ENCODE measurements at places on chromosomes 1 and 21.
A peak's percentile ranks its signal among the peaks of the same experiment; 100 is the strongest.

DNA sequence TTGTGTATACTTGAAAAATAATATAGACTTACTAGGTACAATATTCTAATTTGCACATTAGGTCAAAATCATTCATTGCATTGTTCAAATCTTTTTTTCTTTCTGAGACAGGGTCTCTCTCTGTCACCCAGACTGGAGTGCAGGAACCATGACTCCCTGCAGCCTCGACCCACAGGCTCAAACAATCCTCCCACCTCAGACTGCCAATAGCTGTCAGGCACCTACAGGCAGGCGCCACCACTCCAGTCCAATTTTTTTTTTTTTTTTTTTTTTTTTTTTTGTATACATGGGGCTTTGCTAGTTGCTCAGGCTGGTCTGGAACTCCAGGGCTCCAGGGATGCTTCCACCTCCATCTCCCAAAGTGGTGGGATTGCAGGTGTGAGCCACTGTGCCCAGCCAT lies 656.9 kb downstream of the KCNT2 start:
- DNase-seq: no peak

DNA sequence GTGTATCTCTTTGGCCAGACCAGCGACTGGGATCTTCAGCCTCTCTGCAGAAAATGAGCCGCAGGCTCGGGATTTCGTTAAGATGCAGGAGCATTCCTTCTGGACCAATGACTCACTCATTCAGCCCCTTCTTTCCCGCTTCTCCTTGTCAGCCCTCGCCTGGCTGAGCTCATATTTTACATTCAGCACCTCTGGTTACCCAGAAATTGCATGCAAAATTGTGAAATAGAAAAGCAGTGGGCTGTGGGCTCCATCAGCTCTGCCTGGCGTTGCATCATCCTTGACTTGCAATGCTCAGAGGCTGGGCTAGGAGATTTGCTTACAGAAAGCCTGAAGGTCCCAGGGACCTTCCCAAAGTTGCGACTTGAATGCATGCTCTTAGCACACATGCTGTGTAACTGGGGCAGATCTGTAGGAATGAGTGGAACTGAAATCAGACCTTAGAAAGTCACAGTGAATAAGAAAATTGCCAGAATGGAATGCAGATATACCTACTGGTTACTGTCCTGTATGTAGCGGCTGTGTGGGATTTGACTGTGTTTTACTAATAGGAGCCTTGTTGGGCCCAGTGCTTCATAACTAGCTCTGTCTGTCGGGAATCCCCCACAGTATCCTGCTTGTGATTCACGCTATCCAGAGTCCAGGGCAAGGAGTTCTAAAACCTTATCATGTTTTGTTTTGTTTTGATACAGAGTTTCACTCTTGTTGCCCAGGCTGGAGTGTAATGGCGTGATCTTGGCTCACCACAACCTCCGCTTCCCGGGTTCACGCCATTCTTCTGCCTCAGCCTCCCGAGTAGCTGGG lies 444.8 kb downstream of the KIF26B start:
- DNase-seq: peak; percentile 94

DNA sequence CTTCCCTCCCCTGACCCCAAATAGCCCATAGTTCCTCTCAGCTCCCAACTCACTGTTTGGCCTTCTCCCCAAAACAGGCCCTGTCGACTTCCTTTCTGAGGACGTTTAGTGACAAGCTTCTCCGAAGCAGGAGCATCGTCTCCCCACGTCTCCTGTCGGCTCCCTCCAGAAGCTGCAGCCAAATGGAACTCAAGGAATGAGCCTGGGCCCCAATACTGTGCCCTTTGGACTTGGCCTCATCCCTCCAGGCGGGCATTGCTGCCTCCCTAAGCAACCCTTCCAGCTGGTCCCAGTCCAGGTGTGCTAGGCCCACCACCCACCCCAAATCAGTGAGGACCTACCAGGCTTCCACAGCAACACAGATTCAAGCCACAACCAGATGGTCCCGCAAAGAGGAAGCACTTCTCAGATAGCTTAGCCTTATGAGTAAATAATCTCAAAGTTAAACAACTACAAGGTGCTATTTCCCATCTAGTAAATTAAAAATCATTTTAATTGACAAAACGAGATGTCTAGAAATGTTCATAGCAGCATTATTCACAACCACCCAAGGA lies 33.0 kb downstream of the ACOT7 start:
- DNase-seq: no peak

DNA sequence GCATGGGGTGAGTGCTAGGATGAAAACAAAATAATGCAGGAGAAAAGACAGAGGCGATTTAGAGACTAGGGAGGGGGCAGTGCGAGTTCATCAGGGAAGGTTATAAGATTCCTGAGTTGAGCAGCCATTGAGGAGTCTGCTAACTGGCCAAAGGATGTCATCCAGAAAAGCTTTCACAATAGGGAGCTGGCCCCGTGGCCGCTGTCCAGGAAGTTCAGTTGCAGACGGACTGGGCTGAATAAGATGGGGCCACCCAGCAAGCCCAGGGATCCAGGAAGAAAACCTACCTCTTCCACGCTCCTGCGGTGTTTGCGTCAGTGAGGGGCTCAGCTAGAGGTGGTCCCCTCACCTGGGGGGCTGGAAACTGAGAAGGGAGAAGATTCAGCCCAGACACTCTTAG lies 4.0 kb upstream of the PKP1 start:
- DNase-seq: no peak

DNA sequence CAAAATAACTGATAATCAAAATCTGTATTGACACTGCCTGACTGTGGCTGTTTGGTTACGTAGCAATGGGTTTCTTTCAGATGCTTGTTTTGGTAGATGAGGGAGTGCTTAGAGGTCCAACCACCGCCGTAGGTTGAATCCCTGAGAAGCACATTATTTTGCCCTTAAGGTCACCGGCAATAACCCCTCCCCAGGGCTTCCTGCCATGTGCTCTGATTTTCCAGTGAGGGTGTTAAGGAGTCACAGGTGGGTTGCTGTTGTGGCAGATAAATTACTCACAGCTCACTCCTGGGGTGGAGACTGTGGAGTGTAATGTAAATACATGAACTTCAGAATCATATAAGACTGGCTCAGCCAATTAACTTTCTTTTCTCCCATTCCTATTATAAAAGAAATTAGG lies 81.5 kb upstream of the ZP4 start:
- no peak for DNase-seq

- no peak for DNase-seq
Measured at GRCh38 chr1:215277532-215277931, 195.0 kb downstream of the KCNK2 start.

GRCh38 chr1:179376223-179376622 lies 10.5 kb downstream of the AXDND1 start:
- DNase-seq: no peak

GRCh38 chr1:217077426-217077825 lies 354.2 kb upstream of the ESRRG start:
- no peak for DNase-seq

DNA sequence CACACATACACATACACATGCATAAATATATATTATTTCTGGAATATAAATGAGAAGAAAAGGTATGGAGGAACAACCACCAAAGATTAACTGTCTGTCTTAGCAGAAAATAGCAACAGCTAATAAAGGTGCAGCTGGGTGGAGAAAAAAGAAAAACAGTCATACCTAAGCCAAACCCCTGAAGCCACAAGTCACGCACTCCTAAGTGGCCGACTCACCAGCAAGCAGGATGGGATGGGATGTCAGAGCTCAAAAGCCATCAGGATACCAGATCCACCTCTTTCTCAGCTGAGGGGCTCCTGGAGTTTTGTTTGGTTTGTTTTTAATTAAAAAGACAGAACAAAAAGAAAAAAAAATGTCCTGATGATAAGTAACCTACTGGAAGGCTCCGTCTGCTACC lies 64.7 kb upstream of the HIVEP3 start:
- DNase-seq: no peak

DNA sequence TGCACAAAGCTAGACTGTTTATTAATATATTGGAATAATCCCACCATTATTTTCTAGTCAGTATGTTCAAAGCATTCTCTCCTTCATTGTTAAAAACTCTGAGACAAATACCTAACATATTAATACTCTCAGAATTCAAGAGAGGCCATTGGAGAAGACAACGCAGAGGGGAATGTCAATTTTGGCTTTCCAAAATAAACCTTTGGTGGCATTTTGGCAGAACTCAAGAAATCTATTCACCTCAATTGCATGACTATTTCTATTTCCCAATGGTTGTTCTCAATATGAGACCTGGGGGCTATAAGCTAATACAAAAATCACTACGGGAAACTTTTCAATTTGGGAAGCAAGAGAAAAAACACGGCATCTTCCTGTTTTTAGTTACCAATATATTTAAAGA lies 58.5 kb downstream of the RUSC1 start:
- no peak for DNase-seq

DNA sequence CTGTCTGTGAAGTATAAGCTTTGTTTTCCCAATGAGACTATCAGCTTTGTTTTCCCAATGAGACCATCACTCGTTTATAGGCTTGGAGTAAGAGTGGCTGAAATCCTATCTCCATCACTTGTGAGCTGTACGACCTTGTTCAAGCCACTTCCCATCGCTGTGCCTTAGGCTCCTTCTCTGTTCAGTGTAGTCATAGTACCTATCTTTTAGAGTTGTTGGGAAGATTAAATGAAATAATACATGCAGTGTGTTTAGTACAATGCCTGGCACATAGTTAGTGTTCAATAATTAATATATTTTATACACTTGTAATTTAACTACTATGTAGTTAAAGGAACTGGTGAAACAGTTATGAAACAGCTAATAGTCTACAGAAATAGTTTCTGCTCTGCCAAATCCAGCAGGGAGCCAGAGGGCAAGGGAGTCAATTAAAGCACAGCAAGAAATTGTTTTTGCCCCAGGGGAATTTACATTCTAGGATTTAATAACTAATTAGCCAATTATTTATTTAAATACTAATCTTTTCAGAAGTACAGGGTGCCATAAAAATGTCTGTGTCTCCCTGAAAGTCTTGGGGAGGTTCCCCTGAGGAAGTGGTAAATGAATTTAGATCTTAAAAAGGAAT lies 139.3 kb upstream of the HMCN1 start:
- no peak for DNase-seq

All from inflammatory macrophage treated with lipopolysaccharide for 4 hours (primary cell).